Endothelial cell of umbilical vein (primary cell): ENCODE measurements at places on chromosomes 16 and 17.

DNA sequence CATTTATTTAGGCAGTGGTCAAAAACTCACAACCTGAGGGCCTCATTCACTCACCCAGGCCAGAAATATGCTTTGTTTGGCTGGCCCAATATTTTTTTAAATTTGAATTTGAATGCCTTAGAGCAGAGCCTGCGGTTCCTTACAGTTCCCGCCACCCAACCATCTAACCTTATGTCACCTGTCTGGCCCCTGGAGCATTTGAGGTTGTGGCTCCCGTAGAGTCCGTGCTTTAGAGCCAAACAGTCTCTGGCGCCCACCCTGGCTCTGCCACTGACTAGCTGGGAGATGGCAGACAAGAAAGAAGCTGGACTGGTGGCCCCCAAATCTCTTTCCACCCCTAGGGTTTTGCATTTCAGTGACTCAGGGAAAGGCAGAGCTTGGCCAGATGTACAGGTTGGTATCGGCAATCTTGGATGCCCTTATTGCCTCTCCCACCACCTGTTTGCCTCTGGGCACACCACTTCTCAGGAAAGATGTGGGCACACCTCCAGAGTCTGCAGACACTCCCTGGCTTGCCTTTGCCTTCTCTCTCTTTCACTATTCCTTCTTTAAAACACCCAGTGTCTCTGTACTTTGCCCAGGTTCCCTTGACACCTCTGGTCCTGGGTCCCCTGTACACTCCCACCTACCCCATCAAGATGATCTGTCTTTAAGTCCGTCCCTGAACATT lies 1.9 kb upstream of the MAP3K14 start:
- H3K4me3 ChIP-seq = no peak overlapping the region
- H3K4me1 ChIP-seq = peaks cover 45% of the 10 kb centered on the region
- H3K27me3 ChIP-seq = no peaks in the 10 kb centered on the region
- DNase-seq = no peak
- H3K36me3 ChIP-seq = no peaks in the 10 kb centered on the region

DNA sequence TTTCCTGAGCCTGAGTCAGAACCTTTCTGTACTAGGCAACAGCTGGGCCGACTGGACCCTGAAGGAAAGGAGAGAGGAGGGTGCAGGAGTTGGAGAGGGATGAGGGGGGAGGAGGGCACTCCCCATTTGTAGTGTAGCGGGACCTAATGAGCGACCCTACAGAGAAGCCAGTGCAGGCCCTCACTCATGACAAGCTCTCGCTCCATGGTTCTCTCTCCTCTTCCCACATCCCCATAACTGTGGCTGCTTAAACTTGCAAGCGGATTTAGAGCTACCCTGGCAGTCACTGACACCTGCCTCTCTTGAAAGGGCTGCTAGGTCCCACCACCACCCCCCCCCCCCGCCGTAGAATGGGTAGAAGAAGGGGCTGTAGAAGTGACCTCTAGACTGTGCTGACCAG lies 14.5 kb downstream of the NKD1 start:
- DNase-seq = no peak
- H3K4me1 ChIP-seq = no peaks in the 10 kb centered on the region
- H3K27ac ChIP-seq = no peak overlapping the region
- no peak overlapping the region for H3K4me3 ChIP-seq

GRCh38 chr16:86337581-86338402 lies 172.5 kb upstream of the FOXF1 start:
- peaks cover 7% of the 10 kb centered on the region for H3K27me3 ChIP-seq
- H3K36me3 ChIP-seq = no peaks in the 10 kb centered on the region
- H3K4me3 ChIP-seq = no peak overlapping the region
- H3K4me1 ChIP-seq = peaks cover 22% of the 10 kb centered on the region
- no peak overlapping the region for H3K27ac ChIP-seq

GRCh38 chr17:61813211-61813610 lies 50.1 kb downstream of the BRIP1 start:
- no peaks in the 10 kb centered on the region for H3K36me3 ChIP-seq
- no peak for DNase-seq
- H3K4me1 ChIP-seq = no peaks in the 10 kb centered on the region
- H3K4me3 ChIP-seq = no peak overlapping the region
- no peaks in the 10 kb centered on the region for H3K27me3 ChIP-seq

DNA sequence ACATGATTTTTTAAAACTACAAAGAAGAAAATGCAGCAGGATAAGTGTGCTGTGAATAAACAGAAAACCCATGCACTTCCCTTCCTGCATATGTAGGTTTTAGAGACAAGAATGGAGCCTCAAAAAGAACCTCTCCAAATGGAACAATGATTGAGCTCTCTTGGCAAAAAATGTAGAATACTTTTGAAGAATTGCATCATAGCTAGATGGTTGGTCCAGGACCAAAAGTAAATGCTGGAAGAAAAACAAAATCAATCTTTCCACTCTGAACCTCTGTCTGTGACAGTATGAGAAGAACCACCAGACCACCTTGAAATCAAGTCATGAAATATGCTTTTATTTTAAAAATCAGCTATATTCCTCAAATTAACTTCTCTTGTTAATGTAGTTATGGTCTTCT lies 17.5 kb downstream of the HELZ start:
- peaks cover 2% of the 10 kb centered on the region for H3K36me3 ChIP-seq
- DNase-seq = no peak
- H3K4me3 ChIP-seq = no peak overlapping the region
- peaks cover 3% of the 10 kb centered on the region for H3K4me1 ChIP-seq
- no peak overlapping the region for H3K27ac ChIP-seq
- no peaks in the 10 kb centered on the region for H3K27me3 ChIP-seq

DNA sequence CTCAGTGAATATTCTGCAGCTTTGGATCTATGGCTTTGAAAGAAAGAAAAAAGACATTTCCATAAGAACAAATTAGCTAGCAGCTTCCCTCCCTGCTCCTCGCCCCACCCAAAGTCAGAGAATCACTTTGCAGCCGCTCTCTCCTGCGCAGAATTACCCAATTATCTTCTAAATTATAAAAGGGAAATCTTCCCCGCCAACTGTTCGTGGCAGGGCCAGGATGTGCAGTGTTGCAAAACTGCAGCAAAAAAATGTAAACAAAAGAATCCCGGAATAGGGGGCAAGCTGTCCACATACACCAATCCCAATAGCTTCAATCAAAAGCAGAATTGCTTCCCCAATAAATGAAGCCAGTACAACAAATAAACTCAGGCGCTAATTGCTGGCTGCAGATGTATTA lies 510.6 kb downstream of the RBFOX1 start:
- H3K4me3 ChIP-seq = no peak overlapping the region
- H3K4me1 ChIP-seq = no peaks in the 10 kb centered on the region
- DNase-seq = no peak
- H3K27me3 ChIP-seq = no peaks in the 10 kb centered on the region

DNA sequence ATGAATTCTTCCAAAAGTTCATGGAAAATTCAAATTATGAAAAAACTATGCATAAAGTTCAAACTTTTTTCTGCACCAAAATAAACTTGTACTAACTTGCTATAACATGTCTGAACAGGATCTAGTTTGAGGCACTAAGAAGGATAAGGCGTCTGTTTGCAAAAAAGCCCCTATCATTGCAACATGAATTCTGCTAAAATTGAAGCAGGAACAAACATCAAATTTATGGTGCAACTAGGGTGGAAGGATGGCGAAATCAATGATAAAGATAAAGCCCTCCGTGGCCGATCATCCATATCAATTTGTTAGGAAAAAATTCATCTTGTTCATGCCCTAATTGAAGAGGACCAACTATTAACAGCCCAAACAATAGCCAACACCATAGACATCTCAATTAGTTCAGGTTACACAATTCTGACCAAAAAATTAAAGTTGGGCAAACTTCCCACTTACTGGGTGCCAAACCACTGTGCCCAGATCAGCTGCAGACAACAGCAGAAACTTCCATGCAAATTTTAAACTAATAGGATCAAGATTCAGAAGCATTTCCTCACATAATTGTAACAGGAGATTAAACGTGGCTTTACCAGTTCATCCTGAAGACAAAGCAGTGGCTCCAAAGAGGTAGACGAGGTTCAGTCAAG lies 12.9 kb downstream of the IL21R start:
- H3K27me3 ChIP-seq = peaks cover 2% of the 10 kb centered on the region
- H3K27ac ChIP-seq = no peak overlapping the region
- H3K4me3 ChIP-seq = no peak overlapping the region
- no peaks in the 10 kb centered on the region for H3K36me3 ChIP-seq

GRCh38 chr16:16988963-16989362 lies 481.8 kb downstream of the XYLT1 start:
- no peaks in the 10 kb centered on the region for H3K27me3 ChIP-seq
- H3K4me1 ChIP-seq = no peaks in the 10 kb centered on the region
- no peak overlapping the region for H3K27ac ChIP-seq
- no peaks in the 10 kb centered on the region for H3K36me3 ChIP-seq
- H3K4me3 ChIP-seq = no peak overlapping the region

DNA sequence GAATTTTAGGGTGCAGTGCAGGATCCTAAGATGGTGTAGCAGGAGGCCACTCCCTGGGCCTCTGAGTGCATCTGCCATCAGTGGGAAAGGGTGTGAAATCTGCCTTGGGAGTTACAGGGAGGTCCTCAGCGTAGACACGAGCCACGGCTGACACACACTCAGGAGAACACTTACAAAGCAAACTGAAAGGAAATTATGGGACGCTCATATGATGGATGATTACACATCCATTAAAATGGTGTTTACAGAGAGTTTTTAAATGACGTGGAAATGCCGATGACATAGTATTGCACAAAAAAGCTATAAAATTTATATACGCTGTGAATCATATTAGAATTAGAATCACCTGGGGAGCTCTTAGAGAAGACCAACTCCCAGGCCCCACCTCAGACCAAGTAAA lies 175.2 kb downstream of the CCDC182 start:
- no peak overlapping the region for H3K4me3 ChIP-seq
- H3K27ac ChIP-seq = no peak overlapping the region
- no peaks in the 10 kb centered on the region for H3K27me3 ChIP-seq
- H3K36me3 ChIP-seq = no peaks in the 10 kb centered on the region
- DNase-seq = no peak

DNA sequence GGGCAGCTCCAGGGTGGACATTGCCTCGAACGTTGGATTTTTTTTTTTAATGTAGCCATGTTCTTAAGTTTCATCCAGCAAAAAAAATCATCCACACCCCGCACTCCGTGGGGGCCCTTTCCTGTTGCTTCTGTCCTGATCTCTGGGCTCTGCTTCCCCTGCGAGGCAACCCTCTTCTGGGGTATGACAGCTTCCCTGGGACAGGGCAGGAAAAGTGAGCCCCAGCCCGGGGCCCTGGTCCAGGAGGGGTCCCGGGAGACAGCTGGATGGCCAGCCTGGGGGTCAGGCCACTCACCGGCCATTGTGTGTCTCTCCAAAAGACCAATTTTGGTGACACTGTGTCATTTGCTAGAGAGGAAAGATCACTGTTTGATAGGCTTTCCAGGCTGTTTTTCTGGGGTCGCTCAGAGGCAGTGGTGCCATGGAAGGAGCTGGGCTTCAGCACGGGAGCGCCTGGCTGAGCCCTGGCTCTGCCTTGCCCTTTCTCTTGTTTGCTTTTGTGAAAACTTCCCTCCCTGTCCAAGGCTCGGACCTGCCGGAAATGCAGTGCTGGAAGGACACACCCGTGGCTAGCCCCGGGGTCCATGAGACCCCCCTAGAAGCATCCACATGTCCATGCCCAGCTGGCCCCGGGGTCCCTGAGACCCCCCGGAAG lies 41.0 kb upstream of the CHMP6 start:
- H3K4me1 ChIP-seq = no peaks in the 10 kb centered on the region
- no peak overlapping the region for H3K27ac ChIP-seq
- no peak for DNase-seq

DNA sequence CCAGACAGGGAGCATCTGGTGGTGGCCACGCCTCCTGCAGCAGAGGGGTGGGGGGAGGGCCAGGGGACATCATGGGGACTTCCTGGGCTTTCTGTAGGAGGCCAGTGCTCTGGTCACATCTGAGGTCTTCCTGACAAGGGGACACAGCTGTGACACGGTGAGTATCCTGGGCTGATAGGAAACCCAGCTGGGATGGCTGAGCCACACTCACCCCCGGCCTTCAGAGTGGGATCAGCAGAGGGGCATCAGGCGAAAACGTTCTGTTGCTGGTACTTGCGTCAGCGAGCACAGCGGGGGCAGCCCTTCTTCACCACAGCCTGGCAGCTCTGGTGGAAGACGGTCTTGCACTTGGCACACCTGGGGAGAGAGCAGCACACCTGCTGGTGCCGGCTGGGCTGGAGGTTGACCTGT lies 122.9 kb upstream of the SMURF2 start:
- H3K27ac ChIP-seq = no peak overlapping the region
- no peaks in the 10 kb centered on the region for H3K27me3 ChIP-seq
- DNase-seq = no peak
- peaks cover 8% of the 10 kb centered on the region for H3K4me1 ChIP-seq
- H3K36me3 ChIP-seq = no peaks in the 10 kb centered on the region
- no peak overlapping the region for H3K4me3 ChIP-seq

DNA sequence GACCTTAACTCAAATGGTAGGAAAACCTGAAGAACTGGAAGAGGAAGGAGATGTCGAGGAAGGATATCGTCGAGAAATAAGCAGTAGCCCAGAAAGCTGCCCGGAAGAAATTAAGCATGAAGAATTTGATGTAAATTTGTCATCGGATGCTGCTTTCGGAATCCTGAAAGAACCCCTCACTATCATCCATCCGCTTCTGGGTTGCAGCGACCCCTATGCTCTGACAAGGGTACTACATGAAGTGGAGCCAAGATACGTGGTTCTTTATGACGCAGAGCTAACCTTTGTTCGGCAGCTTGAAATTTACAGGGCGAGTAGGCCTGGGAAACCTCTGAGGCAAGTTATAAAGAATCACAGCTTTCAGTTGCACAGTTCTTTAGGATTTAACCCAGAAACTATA lies 15.5 kb downstream of the ERCC4 start:
- H3K27ac ChIP-seq = no peak overlapping the region
- H3K4me3 ChIP-seq = no peak overlapping the region
- DNase-seq = no peak
- H3K27me3 ChIP-seq = no peaks in the 10 kb centered on the region
- peaks cover 9% of the 10 kb centered on the region for H3K36me3 ChIP-seq

- H3K4me1 ChIP-seq = peaks cover 31% of the 10 kb centered on the region
- peak; percentile 69 for DNase-seq
- peak overlapping the region; percentile 85 for H3K27ac ChIP-seq
- no peaks in the 10 kb centered on the region for H3K27me3 ChIP-seq
- H3K4me3 ChIP-seq = no peak overlapping the region
Measured at GRCh38 chr17:76268015-76268749, 3.0 kb downstream of the UBALD2 start.

- H3K36me3 ChIP-seq = no peaks in the 10 kb centered on the region
- no peaks in the 10 kb centered on the region for H3K4me1 ChIP-seq
- H3K27ac ChIP-seq = no peak overlapping the region
Measured at GRCh38 chr16:78976212-78976611, 624.3 kb downstream of the MAF start.

DNA sequence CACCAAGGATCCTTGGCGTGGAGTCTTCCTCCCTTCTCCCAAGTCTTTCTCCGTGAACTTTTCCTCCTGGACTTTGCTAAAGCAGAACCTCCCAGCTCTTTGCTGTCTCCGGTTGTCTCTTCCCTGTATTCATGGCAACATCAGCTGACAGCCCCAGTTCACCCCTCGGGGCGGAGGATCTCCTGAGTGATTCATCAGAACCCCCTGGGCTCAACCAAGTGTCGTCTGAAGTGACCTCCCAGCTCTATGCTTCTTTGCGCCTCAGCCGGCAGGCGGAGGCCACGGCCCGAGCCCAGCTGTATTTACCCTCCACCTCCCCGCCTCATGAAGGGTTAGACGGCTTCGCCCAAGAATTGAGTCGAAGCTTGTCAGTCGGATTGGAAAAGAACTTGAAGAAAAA lies 943 bp downstream of the CNTROB start:
- peak; percentile 52 for DNase-seq
- H3K4me1 ChIP-seq = peaks cover 23% of the 10 kb centered on the region
- H3K4me3 ChIP-seq = peak overlapping the region; percentile 96
- H3K27ac ChIP-seq = peak overlapping the region; percentile 66
- H3K27me3 ChIP-seq = no peaks in the 10 kb centered on the region

GRCh38 chr16:70520612-70521297 lies 2.6 kb downstream of the COG4 start:
- no peak for DNase-seq
- peaks cover 24% of the 10 kb centered on the region for H3K4me1 ChIP-seq
- no peaks in the 10 kb centered on the region for H3K27me3 ChIP-seq
